Parietal lobe (tissue), 2 donors: ENCODE measurements at places on chromosomes 6 and 20. TPM values are rescaled to one million over a fixed set of nuclear protein-coding genes. Genes with fewer than 3 reads are reported as not detected.

Gene SMOC2
- total RNA-seq = 1.3 TPM

Gene TPBG
- total RNA-seq = 2.2 TPM

Gene SLC26A8
- total RNA-seq = 3.8 TPM

Gene CST9
- not detected for total RNA-seq

Gene DTNBP1
- total RNA-seq = 7.8 TPM

Gene FAM162B
- 1.3 TPM for total RNA-seq

Gene KCNG1
- total RNA-seq = 27.5 TPM

Gene NKAIN4
- 17.8 TPM for total RNA-seq

Gene TTLL9
- total RNA-seq = 4.4 TPM

Gene KIF25
- not detected for total RNA-seq

Gene SNX14
- total RNA-seq = 190 TPM
